ENCODE measurements at places on chromosomes 2 and 18.

DNA sequence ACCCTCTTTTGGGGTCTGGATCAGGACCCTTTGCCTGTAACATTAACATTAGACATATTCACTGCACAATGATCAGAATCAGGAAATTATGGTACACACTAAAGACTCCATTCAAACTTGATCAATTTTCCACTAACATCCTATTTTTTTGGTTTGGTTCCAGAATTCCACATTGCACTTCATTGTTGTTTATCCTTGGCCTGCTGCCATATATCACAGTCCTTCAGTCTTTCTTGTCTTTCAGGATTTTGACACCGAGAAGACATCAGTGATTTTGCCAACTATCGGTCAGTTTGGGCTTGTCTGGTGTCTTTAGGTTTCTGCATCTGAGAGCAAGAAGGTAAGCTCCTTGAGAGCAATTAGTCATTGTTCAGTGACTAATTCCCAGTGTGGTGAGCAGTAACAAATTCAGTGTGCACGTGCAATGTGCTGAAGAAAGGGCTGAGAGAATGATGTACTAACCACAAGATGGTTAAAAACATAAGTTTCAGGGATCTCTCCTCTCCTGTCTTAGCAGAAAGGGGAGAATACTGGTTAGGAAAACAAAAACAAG, 23.5 kb downstream of the MARCHF4 start:
- DNase-seq, result no peak

- DNase-seq, result peak; percentile 19
Observed at GRCh38 chr2:241550616-241551580, 7.6 kb upstream of the BOK start.

- no peak for DNase-seq
Observed at GRCh38 chr2:10410823-10411437, 37.2 kb downstream of the ODC1 start.

- no peak for DNase-seq
Observed at GRCh38 chr2:139969323-139969722, 1189.1 kb upstream of the NXPH2 start.

Data from D341Med (cell line).